ENCODE measurements at places on chromosomes 7 and 10. TPM values are rescaled to one million over a fixed set of nuclear protein-coding genes. Genes with fewer than 3 reads are reported as not detected.

CACNB2 gene
- total RNA-seq, result 16.0 TPM

PHKG1 gene
- total RNA-seq, result 1.8 TPM

DNA sequence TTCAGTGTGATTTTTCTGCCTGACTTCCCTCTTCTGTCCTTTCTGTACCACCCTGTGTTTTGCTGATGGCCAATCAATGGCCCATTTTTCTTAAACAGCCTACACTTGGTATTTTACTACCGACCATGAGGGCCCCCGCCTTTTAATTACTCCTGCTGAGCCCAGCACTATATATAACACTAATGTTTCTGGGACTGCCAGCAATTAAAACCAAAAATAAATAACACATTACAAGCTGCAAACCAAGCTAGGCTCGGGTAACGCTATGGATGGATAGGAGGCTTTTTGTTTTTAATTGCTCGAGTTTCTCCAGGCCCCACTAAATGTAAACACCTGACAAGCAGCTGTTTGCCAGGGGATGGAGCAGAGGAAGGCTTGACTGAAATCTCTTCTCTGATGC, 915.4 kb upstream of the AUTS2 start:
- no peak for DNase-seq

DNA sequence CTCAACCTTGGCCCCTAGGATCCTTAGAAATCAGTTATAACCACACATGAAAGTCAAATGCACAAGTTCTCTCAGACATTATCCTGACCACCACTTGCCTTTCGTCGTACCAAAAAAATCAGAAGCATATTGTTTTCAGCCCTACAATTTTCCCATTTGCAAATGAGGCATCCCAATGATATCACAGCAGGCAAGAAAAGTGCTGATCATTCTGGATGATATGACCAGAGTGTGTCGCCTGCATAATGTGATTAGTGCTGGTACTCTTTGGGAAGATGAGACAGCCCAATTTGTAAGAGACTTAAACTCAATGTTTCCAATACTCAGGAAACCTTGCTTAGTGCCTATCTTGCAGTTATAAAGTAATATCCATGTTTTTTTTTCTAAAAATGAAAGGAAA, 168.0 kb downstream of the SORCS1 start:
- DNase-seq, result no peak

- DNase-seq, result peak; percentile 65
Observed at GRCh38 chr7:150379441-150380379, 580 bp downstream of the ZNF775 start.

EGR2 gene
- total RNA-seq, result 13.0 TPM

GRCh38 chr7:128725531-128725930, 13.6 kb upstream of the CALU start:
- no peak for DNase-seq

DNA sequence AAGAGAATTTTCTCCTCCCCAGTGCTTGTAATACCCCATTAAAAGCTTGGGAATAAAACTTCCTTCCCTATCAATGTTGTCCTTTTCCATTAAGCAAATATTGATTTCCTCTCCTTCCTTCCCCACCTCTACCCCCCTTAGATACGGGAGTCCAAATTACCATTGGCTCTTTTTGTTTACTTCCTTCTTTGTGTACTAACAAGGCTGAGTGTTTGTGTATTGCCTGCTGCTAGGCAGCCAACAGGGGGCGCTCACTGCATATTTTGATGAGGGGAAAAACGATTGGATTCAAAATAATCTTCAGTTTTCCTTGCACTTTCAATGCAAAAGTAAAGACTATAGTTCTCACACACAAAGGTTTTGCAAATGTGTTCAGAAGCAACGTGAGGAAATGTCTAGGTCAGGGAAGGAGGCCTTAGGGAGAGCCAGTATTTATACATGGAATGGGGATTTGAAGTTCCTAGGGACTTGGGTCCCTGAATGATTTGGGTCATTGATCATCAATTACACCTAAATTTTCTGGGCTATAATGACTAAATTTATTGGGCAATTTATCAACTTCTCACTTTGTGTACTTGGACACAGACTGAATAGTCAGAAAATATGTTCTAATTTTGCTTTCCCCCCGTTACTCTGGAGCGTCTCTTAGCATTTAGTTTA, 23.6 kb upstream of the VPS41 start:
- DNase-seq, result peak; percentile 55

DNA sequence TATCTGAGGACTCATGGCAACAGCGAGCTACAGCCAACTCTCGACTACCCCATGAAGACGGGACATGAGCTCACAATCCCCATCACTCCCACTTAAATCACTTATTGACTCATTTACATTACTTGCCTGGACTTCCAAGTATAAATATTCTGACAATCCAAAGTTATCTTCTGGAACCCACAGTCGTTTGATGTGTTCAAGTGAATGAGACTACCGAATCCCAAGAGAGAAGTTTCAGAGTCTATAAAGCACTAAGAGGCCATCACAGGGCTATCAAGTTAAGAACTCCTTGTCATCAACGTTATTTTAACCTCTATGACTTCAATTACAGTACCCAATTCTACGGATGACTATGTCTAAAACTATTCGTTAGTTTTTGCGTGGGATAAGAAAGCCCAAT, 11.5 kb upstream of the ANAPC16 start:
- DNase-seq, result no peak

DNA sequence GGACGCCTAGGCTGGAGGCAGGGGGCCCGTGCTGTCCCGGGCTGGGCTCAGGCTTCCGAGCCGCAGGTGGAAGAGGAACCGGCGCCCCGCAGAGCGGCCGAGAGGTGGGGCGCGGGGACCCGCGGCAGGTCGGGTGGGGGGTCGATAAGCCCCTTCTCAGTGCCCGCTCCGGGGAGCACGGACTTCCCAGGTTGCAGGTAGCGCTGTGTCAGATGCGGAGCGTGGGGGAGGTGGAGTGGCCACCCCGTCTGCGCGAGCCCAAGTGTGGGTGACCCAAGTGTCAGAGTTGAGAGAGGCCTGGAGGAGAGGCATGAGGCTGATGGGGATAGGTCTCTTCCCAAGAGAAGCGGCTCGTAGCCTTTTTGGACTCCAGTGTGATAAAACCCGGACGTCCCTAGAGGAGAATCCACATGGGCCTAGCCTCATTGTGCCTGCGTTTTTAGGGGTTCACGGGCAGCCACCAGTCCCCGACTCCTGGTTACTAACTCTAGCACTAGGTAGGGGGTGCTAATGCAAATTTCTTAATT, 580 bp downstream of the EEPD1 start:
- peak; percentile 48 for DNase-seq

- DNase-seq, result no peak
Observed at GRCh38 chr7:7772397-7772821, 54.0 kb upstream of the RPA3 start.

GRCh38 chr7:107506674-107507339, 37.0 kb downstream of the GPR22 start:
- DNase-seq, result no peak

DNA sequence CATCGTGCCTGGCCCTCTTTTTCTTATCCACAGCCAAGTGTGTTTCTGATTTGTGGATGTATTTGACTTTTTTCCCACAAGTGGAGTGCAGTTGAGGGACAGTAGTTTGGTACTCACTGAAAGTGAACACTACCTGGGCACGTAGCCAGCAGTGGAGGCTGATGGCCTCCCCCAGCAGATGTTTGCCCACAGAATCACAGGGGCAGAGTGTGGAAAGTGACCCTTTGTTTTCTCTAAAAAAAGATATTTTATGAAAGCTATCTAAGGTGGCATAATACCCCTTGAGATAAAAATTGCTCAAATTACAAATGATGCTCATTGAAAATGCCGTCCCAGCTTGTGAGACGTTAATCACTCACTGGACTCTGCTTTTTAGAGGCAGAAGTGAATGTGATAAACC, 29.1 kb downstream of the WDR37 start:
- no peak for DNase-seq

DNA sequence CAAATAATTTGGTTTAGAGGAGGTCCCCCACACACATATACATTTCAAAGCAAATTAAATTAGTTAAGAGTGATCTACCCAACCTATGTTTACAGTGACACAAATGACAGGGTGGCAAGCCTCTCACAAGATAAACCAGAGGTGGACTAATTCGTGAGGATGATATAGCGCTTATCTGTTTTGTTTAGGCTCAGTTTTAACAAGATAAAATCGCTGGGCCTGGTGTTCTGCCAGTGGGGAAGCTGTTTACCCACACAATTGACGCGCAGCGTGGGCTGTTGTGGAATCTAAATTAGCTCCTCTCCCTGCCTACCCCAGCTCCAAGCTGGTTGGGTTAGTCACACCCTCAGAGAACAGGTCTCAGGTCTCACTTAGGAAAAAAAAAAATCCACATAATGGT, 16.7 kb upstream of the PLXNA4 start:
- DNase-seq, result no peak

DNA sequence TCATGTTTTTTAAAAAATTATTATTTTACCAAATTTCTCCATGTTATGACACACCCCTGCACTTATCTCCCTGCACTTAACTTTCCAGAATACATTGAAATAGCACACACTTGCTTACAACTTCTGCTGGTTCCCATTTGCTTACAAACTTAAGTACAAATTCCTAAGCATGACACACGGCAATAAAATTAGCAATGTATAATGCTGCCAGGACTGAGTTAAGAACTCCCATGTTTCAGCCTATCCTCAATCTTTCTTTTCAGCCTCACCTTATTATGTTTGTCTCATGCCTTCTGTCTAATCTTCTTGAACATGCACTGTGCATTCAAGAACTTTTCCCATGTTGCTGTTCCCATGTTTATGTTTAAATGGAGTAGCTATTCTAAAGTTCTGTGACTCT, 40.8 kb downstream of the PRPS1L1 start:
- DNase-seq, result no peak

CALML3 gene
- 1.5 TPM for total RNA-seq

- peak; percentile 93 for DNase-seq
Observed at GRCh38 chr10:98134431-98135221, at the start of gene R3HCC1L. Gene R3HCC1L (plus strand): TSS chr10:98134657. CDS start chr10:98208115, 73,458 bp downstream.

HOXA10 gene
- 0.46 TPM for total RNA-seq

DNA sequence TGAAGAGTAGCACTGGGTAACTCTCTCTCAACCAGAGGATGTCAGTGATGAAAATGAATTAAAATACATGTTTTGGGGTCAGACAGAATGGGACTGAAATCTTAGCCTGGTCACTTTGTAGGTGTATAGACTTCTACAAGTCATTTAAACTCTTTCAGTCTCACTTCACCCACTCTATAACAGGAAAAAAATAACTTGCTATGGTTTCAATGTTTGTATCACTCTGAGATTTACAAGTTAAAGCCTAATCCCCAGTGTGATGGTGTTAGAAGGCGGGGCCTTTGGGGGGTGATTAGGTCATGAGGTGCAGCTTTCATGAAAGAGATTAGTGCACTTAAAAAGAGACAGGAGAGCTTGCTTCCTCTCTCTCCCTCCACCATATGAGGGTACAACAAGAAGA, 134.8 kb downstream of the INHBA start:
- DNase-seq, result no peak

DNA sequence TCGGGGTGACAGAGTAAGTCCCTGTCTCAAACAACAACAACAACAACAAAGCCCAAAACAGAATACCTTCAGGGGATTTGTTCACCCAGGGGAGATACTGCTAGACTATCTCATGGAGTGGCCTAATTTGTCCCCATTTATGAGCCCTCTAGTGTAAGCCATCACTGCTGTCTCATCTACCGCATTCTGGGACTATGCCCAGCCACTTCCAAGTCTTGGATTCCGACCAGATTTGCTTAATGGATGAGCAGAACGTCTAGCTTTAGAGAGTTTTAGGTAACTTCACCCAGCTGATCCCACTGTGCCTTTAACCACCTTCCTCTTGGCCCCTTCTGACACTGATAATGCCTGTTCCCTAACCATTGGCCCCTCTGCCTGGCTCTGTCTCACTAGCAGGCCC, 47.1 kb downstream of the PAPSS2 start:
- no peak for DNase-seq

PILRA gene
- 7.4 TPM for total RNA-seq

DNA sequence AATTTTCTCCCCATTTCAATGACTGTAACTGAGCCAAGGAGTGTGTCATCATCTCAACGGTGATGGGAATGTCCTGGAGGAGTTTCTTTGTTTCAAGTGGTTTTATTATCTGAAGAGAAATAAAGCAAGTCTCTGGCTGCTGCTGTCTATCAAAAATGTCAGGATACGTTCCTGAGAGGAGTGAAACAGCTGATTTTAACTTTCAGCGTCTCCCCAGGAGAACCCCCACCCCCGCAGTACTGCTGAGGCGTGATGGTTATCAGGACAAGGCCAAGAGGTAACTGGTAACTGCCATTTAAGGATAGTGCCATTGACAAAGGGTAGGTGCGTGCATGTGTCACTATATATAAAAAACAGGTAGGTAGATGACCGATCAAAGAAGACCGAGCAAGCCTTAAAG, 70.3 kb upstream of the LRGUK start:
- DNase-seq, result no peak

LIPN gene
- not detected for total RNA-seq

GRCh38 chr7:141541375-141541774, 9.8 kb upstream of the AGK start:
- DNase-seq, result no peak

GRCh38 chr7:158849768-158850544, 6.4 kb upstream of the DYNC2I1 start:
- no peak for DNase-seq

GRCh38 chr7:130344271-130344866, at the start of gene CPA5:
Gene CPA5 (plus strand): TSS chr7:130344816. CDS start chr7:130346486, 1,670 bp downstream.
- DNase-seq, result no peak

DNA sequence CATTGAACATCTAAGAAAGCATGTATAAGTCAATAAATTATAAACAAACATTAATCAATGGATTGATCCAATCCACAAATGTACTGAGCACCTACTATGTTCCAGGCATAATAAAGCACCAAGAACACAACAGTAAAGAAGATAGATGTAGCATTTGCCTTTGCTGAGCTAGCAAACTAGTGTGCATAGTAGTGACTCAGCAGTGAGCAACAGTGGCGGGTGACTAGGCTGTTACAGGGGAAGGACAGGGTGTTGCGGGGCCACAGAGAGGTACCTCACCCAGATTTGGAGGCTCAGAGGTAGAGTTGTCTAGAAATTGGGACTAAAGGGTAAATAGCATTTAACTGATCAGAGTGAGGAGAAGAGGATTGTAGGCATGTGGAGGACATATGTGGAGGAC, 83.6 kb downstream of the NXPH1 start:
- no peak for DNase-seq

DNA sequence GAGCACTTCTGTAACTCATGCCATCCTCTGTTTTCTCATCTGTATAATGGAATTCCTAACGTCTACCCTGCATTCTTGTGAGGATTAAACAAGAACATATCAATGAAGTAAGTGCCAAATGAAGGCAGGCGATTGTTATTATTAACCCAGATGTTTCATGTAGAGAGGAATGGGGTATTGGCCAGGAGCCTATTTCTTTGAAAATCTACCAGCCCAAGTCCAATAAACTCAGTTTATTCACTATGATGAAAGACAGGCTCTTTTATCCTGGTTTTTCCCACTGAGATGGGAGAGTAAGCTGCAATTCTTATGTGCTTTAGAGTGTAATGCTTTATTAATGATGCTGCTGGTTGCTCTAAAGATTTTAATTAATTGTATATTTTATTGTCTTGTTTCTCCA, 9.6 kb downstream of the CTTNBP2 start:
- no peak for DNase-seq

GRCh38 chr7:29224726-29225125, 30.2 kb downstream of the CHN2 start:
- DNase-seq, result no peak

All from ovary (tissue), 10 donors.